Neural crest cell (in vitro differentiated cells): ENCODE measurements at places on chromosomes 13 and 19. TPM values are rescaled to one million over a fixed set of nuclear protein-coding genes. Genes with fewer than 3 reads are reported as not detected.

GRCh38 chr19:3608079-3608641, 1.5 kb upstream of the TBXA2R start:
- DNase-seq = no peak

DNA sequence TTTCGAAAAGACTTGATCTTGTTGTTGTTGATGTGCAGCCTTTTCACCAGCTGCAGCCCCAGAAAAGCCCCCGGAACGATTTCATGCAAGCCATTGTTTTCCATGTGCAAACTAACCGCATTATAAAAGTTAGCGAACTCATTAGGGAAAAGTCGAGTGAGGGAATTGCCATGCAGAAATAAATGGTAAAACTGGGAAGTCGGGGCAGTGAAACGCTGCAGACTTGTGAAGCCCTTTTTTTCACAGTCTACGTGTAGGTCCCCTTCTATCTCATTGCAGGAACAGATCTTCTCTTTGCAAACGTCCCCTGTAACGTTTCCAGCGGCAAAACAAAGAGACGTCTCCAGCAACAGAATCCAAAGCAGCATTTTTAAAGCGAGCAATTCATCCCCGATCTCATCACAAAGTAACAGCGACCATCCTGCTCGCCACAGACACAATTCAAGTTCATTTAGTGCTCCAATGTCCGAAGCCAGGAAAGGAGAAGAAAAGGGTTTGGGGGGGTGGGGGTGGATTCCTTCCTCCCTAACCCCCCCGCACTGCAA, 1.1 kb downstream of the SLITRK1 start:
- DNase-seq = no peak

DNA sequence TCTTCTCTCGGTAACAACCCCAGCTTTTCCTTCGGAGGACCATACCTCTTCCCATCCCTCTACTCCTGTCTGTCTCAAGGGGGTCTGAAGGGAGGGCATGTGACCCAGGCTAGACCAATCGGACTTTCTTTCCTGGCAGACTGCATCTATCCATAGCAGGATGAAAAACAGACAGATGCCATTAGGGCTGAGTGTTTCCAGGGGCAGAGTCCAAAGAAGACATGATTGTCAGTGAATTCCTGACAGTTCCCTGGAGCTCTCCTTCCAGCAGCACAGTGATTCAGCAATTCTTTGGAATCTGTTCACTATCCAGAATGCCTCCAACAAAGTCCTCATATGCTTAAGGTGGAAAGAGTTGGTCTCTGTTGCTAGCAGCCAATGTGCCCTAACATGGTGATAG, 189.8 kb downstream of the KCTD12 start:
- no peak for DNase-seq

GRCh38 chr13:59475911-59476310, 687.8 kb downstream of the DIAPH3 start:
- DNase-seq = no peak

- DNase-seq = no peak
Observed at GRCh38 chr13:59471106-59471505, 692.6 kb downstream of the DIAPH3 start.

GRCh38 chr13:28935104-28935503, 115.0 kb downstream of the MTUS2 start:
- no peak for DNase-seq

DNA sequence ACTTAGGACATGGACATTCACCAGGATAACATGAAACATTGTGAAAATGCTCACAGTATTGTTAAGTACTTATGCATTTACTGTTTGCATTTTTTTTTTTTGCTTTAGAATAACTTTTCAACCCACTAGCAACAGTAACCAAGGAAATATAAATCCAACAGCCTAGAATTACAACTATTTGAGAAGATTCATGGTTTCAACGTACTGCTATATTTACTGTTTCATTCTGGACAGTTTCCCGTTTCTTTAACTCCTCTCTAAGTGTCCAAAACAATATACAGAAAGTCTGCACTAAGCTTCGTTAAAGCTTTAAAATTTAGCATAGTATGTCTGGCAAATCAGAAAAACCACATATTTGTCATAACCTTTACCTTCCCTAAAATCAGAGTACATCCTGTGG, 2.7 kb downstream of the SMAD9 start:
- no peak for DNase-seq

- no peak for DNase-seq
Observed at GRCh38 chr13:100493418-100493817, 95.2 kb downstream of the GGACT start.

DNA sequence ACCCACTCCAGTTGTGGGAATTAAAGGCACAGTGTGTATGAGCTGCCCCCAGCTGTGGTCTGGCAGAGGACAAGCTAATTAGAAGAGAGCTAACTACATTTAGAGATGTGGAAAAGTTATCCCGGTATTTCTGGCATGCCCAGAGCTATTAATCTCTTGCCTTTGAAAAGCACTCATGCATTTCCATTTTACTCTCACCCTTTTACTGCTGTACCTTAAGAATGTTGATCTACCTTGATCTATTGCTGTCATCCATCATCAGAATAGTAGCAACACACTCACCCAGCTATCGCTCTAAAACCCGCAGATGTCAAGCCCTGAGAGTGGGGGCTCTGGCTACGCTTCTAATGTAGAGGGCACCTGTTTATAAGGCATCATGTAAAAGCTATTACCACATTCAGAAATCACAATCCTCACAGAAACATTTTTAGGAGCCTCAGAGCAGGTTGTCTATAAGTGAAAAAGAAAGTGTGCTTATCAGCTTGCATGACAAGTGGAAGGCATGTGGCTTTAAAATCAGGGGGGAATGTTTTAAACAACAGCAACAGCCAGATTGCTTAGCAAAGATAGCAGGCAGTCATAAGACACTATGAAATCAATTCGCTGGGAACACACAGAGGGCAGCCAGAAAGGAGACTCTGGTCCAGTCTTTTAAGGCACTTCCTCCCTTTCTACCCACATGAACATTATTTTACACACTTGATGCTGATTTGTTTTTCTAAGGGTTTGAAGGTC, 224.2 kb upstream of the IRS2 start:
- no peak for DNase-seq

- DNase-seq = no peak
Observed at GRCh38 chr13:98731038-98731437, 21.4 kb downstream of the SLC15A1 start.

GRCh38 chr13:24458736-24459135, 53.8 kb downstream of the PARP4 start:
- DNase-seq = no peak

- no peak for DNase-seq
Observed at GRCh38 chr19:52237197-52237596, 32.2 kb upstream of the ZNF766 start.

DNA sequence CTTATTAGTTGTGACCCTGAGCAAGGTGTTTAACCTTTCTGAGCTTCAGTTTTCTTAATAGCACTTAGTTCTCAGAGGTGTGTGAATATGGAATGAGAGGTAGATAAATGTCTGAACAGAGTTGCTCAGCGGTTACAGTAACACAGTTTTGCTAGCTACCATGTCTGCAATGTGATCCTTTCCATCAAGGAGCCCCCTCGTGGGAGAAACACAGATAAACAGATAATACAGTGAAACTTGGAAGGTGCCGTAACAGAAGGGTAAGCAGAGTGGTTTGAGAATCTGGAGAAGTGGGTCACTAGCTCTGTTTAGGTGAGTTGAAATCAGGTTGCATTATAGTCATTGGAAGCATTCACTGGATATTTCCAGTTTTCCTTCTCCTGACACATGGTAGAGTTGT, 38.9 kb downstream of the IRS2 start:
- DNase-seq = no peak

- no peak for DNase-seq
Observed at GRCh38 chr13:51339952-51340732, 651 bp downstream of the SERPINE3 start.

DNA sequence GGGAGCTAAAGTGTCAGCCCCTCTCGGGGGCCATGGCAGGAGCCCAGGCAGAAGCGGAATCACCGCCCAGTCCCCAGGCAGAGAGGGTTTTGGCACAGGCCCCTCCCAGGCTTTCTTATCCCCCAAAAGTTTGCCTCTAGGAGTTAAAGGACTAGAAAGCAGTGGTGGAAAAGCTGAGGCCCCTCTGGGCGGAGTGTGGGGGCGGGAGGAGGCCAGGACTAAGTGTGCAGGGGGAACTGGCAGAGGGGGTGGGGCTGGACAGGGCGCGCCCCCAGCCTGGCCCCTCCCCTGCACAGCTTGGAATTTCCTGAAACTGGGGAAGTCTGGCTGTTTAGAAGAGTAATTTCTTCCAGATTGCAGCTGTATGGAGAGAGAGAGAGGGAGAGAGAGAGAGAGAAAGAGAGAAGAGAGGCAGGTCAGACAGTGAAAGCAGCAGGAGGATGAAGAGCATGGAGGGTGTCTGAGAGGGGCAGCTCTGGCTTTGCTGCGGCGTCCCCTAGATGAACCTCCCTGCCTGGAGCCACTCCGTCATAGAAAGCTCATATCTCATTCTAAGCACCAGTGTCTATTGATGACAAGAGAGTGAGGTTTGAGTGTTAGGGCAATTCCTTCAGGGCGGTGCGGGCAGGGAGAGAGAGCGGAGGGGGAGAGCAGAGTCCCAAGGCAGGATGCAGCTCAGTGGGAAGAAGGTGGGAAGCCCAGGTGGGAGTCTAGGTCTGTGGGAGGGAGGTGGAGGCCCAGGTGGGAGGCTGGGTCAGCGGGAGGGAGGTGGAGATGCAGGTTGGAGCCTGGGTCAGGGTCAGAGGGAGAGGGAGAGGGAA, at the start of gene CDC42EP5:
Gene CDC42EP5 (minus strand): TSS at position 226 of the 821 bp plus-strand sequence. CDS start 7,749 bp downstream, outside the sequence.
- peak; percentile 33 for DNase-seq

DNA sequence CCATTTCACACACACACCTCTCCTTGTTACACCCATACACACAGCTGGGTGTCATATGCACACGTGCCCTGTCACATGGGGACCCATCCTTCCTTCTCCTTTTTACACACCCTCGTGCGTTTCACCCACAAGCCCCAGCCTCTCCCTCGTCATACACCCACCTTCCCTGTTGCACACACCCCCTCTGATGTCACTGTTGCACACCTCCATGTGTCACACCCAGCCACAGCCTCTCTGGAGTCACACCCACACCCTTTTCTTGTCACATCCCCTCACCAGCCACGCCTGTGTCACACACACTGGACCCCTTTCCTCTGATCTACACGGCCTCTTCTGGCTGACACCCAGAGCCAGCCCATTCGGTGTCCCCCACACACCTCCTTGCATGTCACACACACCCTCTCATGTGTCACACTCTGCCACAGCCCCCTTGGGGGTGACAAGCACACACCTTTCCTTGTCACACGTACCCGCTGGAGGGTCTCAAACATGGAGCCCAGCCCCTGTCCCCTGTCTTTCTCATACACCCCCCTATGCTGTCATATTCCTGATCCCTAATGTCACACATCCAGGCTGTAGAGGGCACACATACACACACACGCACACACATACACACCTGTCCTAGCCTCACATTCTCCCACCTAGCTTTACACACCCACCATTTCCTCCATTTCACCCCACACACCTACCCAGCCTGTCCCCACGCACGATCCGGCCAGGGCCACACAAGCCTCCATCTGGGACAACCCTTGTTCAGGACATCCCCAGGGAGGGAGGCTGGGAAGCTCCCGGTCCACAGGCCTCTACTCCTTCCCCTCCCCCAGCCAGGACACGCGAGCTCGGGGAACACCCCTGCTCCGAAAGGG, 1.4 kb downstream of the NOVA2 start:
- DNase-seq = no peak

GRCh38 chr19:17001603-17002183, 24.9 kb downstream of the CPAMD8 start:
- no peak for DNase-seq

DNA sequence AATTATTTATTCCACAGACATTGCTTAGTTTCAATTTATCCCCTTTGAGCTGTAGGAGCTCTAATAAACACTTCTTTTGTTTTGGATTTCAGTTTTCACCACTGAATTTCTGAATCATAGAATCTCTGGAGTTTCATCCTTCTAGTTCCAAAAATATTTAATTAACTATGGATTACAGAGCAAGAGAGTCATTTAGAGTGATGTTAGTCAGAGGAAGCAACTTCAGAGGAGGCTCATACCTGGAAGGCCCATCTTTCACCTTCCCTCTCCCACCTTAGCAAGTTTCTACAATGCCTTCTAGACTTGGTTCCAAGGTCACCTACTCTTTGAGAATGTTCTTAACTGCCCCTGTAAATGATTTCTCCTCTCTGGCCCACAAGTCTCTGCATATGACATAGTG, 353.2 kb downstream of the SPRY2 start:
- DNase-seq = no peak

GRCh38 chr13:84553227-84553626, 671.0 kb upstream of the SLITRK1 start:
- no peak for DNase-seq

Gene DIAPH3
- 16.4 and 17.3 TPM in 2 replicates for total RNA-seq

Gene IL12RB1
- total RNA-seq = not detected in 2 replicates

Gene GARIN5A
- 1.1 and 1.3 TPM in 2 replicates for total RNA-seq

Gene ICAM5
- total RNA-seq = not detected in 2 replicates

Gene IFNL1
- total RNA-seq = not detected in 2 replicates

Gene ATP13A1
- total RNA-seq = 75.1 and 81.0 TPM in 2 replicates

Gene SLC6A16
- total RNA-seq = 7.4 and 9.4 TPM in 2 replicates

Gene NPAS1
- total RNA-seq = 1.5 and 1.9 TPM in 2 replicates
